Activated T-cell treated with anti-CD3 and anti-CD28 coated beads for 24 hours (primary cell): ENCODE measurements at places on chromosomes 7 and 10.

- no peak for DNase-seq
Measured at GRCh38 chr7:41416208-41416595, 286.7 kb downstream of the INHBA start.

GRCh38 chr10:4947635-4948596, 15.3 kb upstream of the AKR1C1 start:
- no peak for DNase-seq

- no peak for DNase-seq
Measured at GRCh38 chr10:86868353-86868752, 89.1 kb downstream of the MMRN2 start.

- DNase-seq, result no peak
Measured at GRCh38 chr10:104350127-104350635, 3.5 kb upstream of the CFAP58 start.

DNA sequence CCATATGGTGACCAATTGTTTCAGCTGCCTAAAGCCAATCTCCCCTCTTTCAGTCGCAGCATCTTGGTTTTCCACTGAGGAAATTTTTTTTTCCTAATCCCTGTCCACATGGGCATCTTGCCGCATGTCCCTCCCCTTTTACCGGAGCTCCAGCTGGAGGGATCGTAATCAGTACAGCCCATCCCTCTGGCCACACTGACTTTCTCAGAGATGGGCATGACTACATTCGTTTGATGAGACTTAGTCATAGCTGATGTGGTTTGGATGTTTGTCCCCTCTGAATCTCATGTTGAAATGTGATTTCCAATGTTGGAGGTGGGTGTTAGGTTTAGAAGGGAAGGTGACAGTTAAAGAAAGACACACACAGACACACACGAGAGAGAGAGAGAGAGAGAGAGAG, 186.8 kb upstream of the CXCL12 start:
- no peak for DNase-seq

DNA sequence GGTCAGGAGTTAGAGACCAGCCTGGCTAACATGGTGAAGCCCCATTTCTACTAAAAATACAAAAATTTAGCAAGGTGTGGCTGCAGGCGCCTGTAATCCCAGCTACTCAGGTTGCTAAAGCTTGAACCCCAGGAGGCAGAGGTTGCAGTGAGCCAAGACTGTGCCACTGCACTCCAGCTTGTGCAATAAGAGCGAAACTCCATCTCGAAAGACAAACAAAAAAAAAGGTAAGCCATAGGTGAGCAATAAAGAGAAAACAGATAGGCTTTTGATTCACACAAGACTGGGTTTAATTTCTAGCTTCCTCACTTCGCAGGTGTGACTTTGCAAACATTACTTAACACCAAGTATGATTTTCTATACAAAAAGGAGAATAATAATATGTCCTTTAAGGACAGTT, 72.3 kb upstream of the ACBD5 start:
- no peak for DNase-seq

DNA sequence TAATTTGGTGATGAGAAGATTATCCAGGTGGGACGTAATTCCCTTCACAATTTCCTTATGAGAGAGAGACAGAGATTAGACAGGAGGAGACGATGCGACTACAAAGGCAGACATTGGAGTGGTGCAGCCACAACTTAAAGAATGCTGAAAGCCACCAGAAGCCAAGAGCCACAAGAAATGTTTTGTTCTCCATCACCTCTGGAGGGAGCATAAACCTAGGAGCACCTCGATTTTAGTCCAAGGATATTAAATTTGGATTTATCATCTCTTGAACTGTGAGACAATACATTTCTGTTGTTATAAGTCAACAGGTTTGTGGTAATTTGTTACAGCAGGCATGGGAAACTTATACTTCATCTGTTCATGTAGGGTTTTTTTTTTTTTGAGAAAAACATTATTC, 418.9 kb downstream of the DGKB start:
- DNase-seq, result no peak

DNA sequence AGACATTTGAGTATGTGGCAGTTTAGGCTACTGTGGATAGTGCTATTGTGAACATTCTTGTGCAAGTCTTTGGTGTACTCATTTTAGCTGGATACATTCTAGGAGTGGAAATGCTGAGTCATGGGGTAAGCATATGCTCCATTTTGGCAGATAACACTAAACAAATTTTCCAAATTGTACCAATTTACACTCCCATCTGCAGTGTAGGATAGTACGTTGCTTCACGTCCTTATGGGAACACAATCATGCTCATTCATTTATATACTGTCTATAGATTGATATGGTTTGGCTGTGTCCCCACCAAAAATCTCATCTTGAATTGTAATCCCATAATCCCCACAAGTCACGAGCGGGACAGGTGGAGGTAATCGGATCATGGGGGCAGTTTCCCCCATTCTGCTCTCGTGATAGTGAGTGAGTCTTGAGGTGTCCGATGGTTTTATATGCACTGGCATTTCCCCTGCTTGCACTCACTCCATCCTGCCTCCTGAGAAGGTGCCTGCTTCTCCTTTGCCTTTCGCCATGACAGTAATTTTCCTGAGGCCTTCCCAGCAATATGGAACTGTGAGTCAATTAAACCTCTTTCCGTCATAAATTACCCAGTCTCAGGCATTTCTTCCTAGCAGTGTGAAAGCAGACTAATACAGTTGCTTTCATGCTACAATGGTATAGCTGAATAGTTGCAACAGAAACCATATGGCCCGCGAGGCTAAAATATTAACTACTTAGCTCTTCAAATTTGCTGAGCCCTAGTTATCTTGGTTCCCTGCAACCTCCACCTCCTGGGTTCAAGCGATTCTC, 25.6 kb downstream of the RNF216 start:
- DNase-seq, result no peak

DNA sequence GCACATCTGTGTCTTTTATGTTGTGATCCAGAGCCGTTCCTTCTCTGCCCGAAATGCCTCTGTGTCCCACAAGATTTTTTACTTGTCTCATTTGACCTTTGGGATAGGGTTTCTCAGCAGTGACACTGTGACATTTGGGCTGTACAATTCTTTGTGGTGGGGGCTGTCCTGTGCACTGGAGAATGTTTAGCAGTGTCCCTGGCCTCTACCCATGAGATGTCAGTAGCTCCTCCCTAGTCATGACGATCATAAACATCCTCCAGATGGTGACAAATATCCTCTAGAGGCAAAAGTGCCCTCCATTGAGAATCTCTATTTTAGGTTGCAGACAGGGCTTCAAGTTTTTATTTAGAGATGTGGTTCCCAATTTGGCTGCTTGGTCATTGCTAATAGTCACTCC, 91.3 kb downstream of the PPP1R17 start:
- no peak for DNase-seq

DNA sequence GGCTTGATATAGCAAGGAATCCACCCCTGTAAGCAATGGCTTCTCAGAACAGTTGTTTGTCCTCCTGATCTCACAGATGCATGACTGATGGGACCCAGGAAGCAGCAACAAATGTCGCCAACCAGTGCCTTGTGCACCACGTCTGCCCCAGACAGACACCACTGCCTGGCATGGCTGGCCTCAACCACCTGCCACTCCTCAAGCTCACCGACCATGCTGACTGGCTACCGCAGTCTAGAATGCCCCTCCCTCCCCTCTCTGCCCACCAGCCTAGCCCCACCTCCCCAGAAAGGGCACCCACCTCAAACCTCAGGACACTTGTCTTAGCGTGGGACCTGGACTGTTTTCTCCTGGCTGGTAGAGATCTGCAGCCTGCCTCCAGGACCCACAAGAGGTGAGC, 24.0 kb downstream of the LRRC20 start:
- DNase-seq, result no peak

DNA sequence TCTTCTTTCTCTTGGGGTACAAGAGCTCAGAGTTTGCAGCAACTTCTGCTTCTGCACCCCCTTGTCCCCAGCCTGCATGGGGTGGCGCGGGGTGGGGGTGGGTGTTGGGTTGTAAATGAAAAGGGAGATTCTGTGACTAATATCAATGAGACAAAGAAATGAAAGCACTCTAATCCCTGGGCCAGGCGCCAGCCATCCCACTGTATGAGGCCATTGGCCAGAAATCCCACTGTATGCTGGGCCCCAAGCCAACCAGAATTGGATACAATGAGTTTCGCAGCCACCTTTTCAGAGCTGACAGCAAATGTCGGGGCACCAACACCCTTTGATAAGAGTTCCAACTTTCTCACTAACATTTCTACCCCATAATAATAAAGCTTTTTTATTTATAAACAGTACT, 10.9 kb upstream of the PTN start:
- DNase-seq, result no peak

- DNase-seq, result no peak
Measured at GRCh38 chr7:158517571-158517970, 70.1 kb downstream of the PTPRN2 start.

DNA sequence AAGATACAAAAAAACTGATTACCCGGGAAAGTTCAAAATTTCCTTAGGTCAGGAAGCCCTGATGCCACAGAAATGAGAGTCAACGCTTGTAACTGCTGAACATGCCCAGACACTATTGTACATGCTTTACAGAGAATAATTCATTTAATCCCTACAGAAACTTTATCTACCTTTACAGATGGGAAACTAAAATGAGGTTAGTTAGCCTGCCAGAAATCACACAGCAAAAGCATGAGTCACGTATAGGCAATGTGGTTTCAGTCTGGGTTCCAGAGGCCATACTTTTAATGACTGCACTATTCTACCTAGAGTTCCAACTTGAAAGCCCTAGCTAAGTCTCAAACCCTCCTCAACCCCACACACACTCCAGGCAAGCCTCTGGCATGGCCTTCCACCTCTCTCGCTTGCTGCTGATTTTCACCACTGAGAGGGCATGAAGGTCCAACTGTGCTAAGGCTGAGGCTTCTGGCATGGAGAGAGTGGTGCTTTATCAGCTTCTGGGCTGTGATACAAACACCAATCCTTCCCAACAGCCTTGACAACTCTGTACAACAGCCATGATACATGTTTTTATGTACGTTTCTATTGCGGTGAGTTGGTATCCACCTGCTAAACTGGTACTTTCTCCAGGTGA, 1011.2 kb upstream of the GHITM start:
- DNase-seq, result no peak

DNA sequence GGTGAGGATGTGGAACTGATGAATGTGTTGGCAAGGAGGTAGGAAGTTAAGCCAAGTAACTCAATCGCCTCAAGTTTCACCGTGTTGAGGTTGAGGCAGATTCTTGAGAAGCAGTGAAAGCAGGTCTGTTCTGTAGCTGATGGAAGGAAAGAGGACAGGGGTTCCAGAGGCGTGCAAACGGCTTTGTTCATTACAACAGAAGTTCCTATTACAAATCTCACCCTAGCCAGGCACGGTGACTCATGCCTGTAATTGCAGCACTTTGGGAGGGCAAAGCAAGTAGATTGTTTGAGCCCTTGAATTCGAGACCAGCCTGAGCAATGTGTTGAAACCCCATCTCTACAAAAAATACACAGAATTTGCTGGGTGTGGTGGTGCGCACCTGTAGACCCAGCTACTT, 36.9 kb upstream of the PTF1A start:
- DNase-seq, result no peak

GRCh38 chr10:20105236-20105635, 289.0 kb downstream of the PLXDC2 start:
- no peak for DNase-seq

DNA sequence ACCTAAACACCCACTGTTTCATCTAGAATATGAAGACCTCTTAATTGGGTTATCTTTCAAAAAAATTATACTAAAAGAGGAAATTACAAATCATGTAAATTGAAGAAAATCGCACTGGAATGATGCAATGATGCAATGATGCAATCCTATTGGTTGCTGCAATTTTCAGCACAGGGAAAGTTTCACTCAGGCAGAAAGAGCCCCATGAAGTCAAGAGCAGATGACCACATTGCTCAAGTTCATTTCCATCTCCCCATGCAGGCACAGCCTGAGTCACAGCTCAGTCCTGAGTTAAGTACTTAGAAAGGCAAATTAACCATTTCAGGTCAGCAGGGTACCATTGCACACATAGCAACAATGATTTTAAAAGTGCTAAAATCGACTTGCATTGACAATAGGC, 180.3 kb upstream of the MYO3A start:
- no peak for DNase-seq

DNA sequence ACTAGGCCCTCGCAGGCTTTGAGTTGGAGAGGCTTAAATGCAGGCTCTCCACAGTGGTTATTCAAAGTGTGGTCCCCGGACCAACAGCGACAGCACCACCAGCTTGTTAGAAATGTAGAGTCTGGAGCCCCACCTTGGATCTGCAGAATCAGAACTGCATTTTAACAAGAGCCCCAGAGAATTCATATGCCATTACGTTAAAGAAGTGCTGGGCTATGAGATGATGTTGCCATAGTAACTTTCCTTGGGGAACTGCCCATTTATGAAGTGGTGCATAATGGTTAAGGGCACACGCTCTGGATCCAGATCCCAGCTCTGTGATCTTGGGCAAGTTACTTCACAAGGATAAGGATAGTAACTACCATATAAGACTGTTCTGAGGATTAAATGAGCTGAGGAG, 48.9 kb downstream of the ZCCHC24 start:
- DNase-seq, result no peak

DNA sequence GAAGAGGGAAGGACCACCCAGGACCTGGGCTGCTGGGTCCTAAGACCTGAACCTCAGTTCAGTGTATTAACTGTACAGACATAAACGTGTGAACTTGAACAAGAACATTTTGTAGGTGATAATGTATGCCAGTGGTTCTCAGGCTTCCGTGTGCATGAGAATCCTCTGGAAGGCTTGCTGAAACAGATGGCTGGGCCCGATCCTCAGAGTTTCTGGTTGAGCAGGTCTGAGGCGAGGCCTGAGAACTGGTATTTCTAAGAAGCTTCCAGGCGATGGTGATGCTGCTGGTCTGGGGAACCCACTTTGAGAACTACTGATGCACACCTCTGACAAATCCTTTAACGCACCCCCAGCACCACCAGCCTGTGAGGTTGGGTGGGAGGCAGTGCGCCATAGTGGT, 70.4 kb downstream of the CDH23 start:
- no peak for DNase-seq

DNA sequence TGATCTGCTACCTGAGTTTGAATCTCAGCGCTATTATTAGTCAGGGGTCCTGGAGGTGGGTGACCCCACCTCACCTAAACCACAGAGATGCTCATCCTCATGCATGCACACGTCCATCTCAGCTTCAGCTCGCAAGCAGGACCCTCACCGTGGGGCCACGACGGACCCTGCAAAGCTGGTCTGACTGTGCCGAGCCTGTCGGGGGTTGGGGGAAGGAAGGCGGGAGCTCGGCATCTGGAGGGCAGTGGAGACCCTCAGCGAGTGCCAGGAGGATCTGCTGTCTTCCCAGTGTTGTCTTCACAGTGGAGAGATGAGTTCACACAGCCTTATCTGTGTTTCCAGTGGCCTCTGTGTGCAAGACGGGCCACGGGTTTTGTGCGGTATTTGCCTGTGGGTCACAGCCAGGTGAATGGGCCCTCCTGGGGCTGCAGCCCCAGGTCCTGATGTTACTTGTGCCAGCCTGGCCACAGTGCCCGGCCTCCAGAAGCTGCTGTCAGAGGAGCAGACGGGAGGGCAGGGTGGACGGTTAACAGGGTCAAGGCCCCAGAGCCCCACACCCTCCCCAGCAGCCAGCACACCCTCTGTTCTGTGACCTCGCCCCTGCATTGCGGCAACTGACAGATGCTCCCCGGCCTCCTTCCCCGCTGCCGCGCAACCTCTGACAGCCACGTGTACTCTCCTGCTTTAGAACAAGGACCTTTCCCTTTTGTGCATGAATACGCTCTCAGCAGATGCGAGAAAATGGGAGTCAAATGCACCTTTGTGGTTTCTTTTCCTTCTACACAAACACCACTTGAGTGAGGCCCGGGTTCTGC, 528.8 kb downstream of the DNAJB6 start:
- DNase-seq, result no peak

GRCh38 chr10:123087786-123088185, 48.0 kb upstream of the HMX3 start:
- no peak for DNase-seq

GRCh38 chr10:123795196-123795780, 96.3 kb downstream of the CPXM2 start:
- DNase-seq, result no peak
